ENCODE measurements at places on chromosomes 5 and 9.

DNA sequence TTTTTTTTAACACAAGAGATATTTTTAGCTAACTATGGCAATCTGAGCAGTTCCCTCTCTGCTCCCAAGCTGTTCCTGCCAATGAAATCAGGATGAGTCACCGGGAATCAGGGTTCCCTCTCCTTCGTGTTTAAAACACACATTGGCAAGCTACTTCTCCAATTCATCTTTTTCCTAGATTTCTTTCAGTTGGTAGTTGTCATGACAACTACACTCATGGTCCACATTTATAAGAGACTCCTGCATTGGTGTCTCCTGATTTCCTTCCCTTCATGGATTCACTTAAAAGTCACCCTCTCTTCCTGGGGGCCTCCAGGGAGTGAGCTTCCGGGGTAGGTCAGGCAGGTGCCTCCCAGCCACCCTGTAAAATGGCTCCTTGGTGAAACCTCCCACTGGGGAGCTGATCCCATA, 72.3 kb upstream of the NIPAL4 start:
- no peak for DNase-seq

GRCh38 chr9:130444565-130445221, at the start of gene ASS1:
TSS of gene ASS1 (plus strand) at chr9:130444961. CDS start at chr9:130452229, 7,268 bp downstream.
- peak; percentile 58 for DNase-seq

DNA sequence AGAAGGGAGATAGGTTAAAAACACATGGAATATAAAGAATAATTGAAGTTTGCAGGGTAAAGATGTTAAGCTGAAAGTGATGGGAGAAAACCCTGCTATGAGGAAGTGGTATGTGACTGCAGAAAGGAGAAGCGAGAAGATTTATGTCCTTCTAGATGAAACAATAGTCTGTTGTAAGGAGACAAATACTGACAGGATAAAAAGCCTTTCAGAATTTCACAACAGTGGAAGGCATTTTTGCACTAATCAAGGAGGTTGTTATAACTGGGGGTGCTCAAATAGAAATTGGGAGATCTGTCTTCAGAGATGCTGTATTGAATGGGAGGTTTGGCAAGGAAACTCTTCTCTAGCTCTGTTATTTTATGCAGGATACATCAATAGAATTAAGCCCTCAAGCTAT, 69.6 kb downstream of the NMUR2 start:
- no peak for DNase-seq

GRCh38 chr5:10621832-10622231, 58.0 kb downstream of the ANKRD33B start:
- DNase-seq: no peak

- DNase-seq: no peak
Measured at GRCh38 chr5:145544401-145544800, 290.7 kb downstream of the PRELID2 start.

- no peak for DNase-seq
Measured at GRCh38 chr9:82934949-82935348, 128.0 kb downstream of the RASEF start.

- DNase-seq: no peak
Measured at GRCh38 chr9:109477258-109478050, 20.7 kb downstream of the PTPN3 start.

DNA sequence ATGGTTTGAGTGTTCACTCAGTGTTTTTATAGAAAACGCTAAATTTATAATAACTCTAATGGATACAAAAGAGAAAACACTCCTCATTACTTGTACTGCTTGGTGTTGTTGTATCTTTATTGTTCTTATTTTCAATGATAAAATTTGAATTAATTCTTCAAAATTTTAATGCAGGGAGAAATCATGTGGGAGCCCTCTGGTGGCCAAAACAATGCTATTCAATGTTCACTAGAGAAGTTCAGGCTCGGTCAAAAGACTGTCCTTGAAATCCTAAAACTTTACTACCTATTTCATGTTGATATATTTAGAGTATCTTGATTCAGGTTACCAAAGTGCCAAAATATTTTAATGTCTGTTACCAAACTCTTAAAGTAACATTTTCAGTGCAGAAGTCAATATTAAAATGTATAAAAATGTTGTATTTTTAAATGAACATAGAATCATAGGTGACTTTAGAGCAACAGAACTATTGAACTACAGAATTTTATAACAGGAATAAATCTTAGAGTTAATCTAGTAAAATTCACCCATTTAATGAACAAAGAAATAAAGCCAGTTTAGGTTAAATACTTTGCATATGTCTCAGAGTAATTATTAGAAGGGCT, 1259.8 kb downstream of the PTPRD start:
- DNase-seq: no peak

DNA sequence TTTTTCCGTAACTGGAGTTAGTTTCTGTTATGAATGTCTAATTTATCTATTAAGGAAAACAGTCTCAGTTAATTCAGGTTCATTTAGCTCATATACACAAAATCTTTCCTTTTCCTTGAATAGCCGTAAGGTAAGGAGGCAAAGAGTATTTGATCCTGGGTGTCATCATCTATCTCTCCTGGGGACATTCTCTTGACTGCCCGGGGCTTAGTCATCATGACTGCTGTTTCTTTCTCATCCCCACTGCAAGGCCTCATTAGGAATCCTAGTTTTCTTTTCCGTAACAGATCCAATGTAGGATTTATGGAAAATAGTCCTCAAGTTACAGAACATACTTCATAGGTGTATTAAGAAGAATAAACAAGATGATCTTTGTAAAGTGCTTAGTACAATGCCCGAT, 134.9 kb upstream of the CHD1 start:
- DNase-seq: no peak

- no peak for DNase-seq
Measured at GRCh38 chr5:320524-321229, 837 bp upstream of the AHRR start.

DNA sequence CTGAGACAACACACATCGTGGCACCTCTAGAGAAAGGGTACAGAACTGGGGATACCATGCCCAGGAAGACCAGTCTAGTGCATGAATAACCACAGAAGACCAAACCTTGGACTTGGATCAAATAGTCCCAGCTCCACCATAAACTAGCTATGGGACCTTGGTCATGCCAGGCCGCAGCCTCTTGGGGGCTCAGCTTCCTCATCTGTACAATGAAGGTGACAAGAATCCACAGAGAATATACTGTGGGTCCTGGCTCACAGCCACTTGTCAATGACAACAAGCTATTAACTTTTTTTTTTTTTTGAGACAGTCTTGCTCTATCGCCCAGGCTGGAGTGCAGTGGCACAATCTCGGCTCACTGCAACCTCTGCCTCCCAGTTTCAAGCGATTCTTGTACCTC, 3.9 kb downstream of the KYAT1 start:
- no peak for DNase-seq

- no peak for DNase-seq
Measured at GRCh38 chr9:129490583-129491486, 130.1 kb downstream of the C9orf50 start.

- DNase-seq: no peak
Measured at GRCh38 chr9:69719367-69719766, 40.4 kb downstream of the PTAR1 start.

DNA sequence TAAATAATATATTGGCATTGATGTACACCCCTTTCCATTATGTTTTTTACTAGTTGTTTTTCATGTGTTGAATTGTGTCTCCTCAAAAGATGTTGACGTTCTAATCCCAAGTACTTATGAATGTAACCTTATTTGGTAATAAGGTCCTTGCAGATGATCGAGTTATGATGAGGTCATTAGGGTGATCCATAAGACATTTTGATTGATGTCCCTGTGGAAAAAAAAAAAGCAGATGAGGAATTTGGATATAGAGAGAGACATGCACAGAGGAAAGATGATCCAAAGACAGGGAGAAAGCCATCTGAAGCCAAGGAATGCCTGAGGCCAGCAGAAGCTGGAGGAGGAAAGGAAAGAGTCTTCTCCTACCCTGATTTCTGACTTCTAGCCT, 632.7 kb downstream of the TLR4 start:
- DNase-seq: no peak

GRCh38 chr5:88926774-88927173, 43.8 kb upstream of the MEF2C start:
- DNase-seq: no peak

- DNase-seq: no peak
Measured at GRCh38 chr9:129703667-129704355, 38.4 kb downstream of the PRRX2 start.

- no peak for DNase-seq
Measured at GRCh38 chr5:80318212-80318611, 1.6 kb upstream of the SPZ1 start.

- no peak for DNase-seq
Measured at GRCh38 chr9:77744841-77745430, 96.8 kb upstream of the GNA14 start.

- DNase-seq: no peak
Measured at GRCh38 chr9:133717113-133718031, 20.8 kb downstream of the SARDH start.

DNA sequence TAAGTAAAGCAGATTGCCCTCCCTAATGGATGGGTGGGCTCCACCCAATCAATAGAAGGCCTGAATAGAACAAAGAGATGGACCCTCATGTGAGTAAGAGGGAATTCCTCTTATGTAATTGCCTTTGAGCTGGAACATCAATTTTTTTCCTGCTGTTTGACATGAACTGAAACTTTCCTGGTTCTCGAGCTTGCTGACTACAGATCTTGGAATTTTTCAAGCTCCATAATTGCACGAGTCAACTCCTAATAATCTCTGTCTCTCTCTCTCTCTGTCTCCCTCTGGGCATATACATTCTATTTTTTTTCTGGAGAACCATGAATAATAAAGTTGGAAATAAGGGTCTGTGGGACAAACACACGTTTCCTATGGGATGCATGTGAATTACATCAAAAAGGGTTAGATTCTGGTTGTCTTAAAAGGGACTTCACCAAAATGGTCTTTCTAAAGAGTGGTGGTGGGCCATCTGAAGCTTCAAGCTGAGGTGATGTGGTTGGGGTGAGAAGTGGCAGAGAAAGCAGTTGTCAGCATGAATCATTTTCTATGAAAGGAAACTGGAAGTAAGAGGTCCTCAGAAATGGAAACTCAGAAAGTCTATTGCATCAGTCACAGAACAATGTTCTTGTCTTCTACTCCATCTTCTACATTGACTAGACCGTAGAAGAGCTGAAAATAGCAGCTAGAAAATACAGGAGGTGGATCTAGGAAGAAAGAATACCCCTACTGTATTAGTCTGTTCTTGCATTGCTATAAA, 47.0 kb upstream of the HOMER1 start:
- DNase-seq: no peak

GRCh38 chr9:112093870-112094216, 81.3 kb downstream of the SUSD1 start:
- no peak for DNase-seq

DNA sequence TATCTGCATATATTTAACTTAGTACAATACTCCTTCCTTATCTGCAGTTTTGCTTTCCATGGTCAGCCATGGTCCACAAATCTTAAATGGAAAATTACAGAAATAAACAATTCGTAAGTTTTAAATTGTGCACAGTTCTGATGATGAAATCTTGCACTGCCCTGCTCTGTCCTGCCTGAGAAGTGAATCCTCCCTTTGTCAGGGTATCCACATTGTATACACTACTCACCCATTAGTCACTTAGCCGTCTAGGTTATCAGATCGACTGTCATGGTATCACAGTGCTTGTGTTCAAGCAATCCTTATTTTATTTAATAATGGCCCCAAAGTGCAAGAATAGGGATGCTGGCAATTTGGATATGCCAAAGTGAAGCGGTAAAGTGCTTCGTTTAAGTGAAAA, 8.3 kb upstream of the YTHDC2 start:
- DNase-seq: no peak

- DNase-seq: peak; percentile 47
Measured at GRCh38 chr9:130938652-130939404, at the start of gene FIBCD1. TSS of gene FIBCD1 (minus strand) at chr9:130939247. CDS start at chr9:130938607, 640 bp downstream.

DNA sequence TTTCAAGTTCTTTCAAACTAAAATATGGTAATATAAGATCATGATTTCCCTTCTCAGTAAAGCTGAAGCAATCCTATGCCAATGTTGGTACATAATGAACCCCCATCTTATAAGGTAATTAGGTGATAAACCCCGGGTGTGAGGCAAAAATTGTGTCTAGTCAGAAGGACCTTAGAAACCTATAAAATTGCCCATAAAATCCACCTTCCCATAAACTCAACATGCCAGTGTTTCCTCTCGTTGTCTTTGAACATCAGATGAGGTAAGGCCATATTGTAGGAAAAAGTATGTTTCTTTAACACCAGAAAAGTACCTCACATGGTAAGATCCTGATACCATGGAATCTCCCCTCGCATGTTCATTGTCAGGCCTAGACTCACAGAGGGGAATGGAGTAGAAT, 43.3 kb downstream of the SNCAIP start:
- DNase-seq: no peak

DNA sequence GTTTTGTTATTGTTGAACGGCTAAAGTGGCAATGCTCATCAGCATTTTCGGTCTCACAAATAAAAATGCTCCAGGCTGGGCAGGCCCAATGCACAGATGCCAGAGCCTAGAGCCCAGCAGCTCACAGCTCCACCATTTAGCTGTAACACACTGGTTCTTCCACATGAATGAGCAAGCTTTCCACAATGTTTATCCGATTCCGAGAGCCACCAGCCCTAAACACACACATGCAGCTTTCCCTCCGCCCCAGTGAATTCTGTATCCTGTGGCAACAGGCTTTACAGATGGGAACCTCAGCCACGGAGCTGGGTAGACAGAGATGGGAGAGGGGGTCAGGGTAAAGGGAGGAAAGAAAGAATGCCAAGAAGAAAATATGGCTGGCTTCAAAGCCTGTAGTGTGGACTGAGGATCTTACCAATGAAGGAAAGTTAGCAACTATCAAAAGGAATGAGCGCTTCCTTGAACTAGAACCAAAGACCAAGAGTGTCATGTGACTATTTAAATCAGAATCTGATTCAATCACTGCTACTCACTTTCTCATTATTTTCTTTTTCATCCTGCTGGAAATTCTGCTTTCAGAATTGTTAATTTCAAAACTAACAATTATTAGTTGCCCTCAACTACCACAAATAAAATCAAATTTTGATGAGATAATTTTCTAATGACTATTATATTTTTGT, 77.1 kb downstream of the MRPS27 start:
- no peak for DNase-seq

GRCh38 chr5:54080831-54081230, 229.5 kb downstream of the ARL15 start:
- no peak for DNase-seq

- DNase-seq: no peak
Measured at GRCh38 chr5:152106571-152106970, 181.9 kb upstream of the GLRA1 start.

GRCh38 chr5:96173366-96173765, 211.7 kb upstream of the ELL2 start:
- no peak for DNase-seq

DNA sequence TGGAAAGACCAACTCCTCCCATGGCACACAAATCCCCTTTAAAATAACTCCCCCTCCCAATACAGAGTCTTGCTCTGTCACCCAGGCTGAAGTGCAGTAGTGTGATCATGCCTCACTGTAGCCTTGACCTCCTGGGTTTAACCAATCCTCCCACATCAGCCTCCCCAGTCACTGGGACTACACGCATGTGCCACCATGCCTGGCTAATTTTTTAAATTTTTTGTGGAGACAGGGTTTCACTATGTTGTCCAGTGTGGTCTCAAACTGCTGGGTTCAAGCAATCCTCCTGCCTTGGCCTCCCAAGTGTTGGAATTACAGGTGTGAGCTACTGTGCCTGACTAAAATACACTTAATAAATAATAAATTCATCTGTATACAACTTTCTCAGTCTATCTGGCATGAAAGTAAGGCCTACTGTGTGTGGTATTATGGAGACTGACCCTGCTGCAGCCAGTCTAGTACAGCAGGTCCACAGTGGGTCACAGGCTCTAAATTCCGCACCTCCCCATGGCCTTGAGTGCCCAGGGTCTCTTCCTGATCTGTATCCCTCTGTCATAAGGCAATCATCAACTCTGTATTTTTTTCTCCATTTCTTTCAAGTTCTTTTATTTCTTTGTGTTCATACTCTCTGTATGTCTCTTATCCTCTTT, 169.4 kb downstream of the MAPKAP1 start:
- no peak for DNase-seq
